ENCODE measurements at places on chromosomes 2 and 18.

- no peak for DNase-seq
Observed at GRCh38 chr2:128347701-128348539, 29.3 kb upstream of the HS6ST1 start.

GRCh38 chr2:113818382-113818951 lies 62.0 kb upstream of the SLC35F5 start:
- no peak for DNase-seq

DNA sequence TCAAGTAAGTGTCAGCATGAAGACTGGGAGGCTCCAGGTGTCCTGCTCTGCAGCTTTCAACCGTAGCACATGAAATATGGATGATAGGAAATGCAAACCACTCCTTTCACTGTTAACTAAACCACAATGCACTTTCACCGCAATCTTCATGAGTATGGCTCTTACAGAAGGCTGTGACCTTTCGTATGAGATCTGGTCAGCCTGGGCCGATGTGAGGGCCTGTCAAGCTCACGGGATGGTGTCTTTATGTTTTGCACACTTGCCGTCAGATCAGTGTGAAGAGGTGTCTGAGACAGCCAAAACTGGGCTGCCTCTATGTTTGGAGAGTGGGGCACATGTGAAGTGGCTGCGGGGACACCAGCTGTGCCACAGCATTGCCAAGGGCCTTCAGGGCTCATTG lies 62.8 kb upstream of the AFF3 start:
- no peak for DNase-seq

- DNase-seq, result no peak
Observed at GRCh38 chr18:75066021-75066880, 142.7 kb downstream of the PTGR3 start.

DNA sequence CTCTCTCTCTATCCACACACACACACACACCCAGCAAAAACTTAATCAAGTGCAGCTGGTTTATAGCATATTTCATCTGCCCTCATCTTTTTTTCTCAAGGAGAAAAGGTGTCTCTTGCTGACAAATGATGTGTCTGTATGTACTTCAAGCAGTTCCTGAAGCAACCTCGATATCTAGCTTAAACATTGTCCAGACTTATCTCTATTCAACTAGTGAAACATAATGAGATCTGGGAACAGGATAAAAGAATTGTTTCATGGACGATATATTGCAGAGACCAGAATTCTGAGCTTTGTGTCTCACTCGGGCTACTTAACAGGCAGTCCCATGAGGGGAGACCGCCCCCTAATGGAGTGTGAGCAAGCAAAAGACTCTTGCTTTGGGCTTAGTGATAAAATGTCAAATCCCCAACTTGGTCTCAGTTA lies 929.2 kb upstream of the SOX11 start:
- no peak for DNase-seq
